KBM-7 (cell line): ENCODE measurements at places on chromosomes 2 and 18.

GRCh38 chr18:32530947-32531651 lies 60.4 kb upstream of the GAREM1 start:
- DNase-seq: peak; percentile 28

DNA sequence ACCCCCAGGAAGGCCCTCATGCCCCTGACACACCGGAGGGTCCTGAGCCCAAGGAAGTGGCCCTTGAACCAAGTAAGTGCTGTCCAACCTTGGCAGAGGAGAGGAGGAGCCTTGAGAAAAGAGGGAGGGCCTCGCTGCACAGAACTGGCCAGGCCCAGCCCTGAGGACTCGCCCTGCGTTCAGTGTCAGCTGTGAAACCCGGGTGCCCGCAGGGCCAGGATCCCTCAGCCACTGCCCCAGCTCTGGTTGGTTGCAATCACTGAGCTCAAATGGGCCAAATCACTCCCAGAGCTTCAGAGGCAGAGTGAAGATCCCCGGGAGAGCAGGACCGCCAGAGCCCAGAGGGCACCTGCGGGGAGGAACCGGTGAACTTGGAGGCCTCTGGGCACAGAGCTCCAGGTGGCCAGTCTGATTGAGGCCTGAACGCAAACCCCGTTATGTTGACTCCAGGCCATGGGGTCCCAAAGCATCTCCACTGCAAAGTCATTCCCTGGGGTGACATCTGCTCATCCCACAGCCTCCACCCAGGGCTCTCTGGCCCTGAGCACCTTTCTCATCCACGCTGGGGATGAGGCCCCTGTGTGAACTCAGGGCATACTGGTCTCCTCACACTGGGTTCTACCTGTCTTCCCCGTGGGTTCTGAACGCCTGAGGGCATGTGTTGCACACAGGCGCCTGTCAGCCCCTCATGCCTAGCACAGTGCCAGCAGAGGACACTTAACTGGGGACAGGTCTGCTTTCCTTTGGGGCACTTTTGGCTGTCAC lies 11.9 kb downstream of the GBX2 start:
- DNase-seq: no peak

- no peak for DNase-seq
These were observed 60.7 kb downstream of the ACVR1 start for GRCh38 chr2:157815421-157815820.

DNA sequence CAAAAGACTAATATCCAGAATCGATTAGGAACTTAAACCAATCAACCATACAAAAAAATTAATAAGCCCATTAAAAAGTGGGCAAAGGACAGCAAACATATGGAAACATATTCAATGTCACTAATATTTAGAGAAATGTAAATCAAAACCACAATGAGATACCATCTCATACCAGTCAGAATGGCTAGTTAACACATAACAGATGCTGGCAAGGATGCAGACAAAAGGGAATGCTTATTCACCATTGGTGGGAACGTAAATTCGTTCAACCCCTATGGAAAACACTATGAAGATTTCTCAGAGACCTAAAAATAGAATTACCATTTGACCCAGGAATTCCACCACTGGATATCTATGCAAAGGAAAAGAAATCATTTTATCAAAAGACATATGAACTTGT lies 468.2 kb upstream of the ST6GAL2 start:
- DNase-seq: no peak

GRCh38 chr2:161246281-161246680 lies 61.9 kb upstream of the PSMD14 start:
- DNase-seq: no peak

DNA sequence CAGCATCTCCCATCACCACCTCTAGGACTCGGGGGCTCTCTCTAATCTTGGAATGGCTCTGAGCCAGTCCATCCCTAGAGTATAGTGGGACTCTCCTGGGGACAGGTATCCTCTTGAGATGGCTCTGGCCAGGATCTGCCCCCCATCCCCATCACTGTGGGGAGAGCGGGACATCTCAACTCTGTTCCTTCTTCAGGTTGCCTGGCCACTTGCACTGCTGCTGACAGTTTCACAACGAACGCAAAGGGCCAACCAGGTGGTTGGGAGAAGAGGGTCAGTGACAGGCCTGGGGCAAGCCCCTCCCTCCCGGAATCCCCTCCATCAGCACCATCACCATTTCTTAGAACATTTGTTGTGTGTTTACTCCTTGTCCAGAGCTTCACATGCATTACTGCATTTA lies 62.6 kb downstream of the CIB4 start:
- no peak for DNase-seq

DNA sequence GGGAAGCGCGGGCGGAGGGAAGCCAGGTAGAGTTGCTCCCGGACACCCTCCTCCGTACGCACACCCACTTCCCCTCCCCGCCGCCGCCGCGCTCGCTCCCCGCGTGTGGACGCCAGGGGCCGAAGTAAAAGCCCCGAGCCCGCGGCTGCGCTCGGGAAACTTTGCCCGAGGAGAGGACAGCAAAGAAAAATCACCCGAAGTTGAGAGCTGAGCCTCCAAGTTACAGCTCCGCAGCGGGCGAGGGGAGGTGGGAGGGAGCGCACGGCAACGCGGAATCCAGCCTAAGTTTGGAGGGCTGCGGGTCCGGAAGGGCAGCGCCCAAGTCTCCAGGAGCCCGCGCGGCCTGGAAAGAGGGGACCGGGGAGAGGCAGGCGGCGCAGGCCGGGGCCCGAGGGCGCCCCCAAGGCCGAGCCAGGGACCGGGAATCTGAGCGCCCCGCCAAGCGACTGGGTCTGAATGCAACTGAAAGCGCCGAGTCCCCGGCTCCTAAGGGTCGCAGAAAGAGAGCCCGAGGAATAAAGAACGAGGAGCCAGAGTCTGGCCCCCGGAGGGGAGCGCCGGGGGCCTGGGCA lies 706 bp upstream of the BCL11A start:
- DNase-seq: peak; percentile 76

- DNase-seq: no peak
These were observed 23.7 kb downstream of the LBH start for GRCh38 chr2:30255026-30255425.

- DNase-seq: no peak
These were observed 101.6 kb upstream of the TEX51 start for GRCh38 chr2:126796931-126797621.

DNA sequence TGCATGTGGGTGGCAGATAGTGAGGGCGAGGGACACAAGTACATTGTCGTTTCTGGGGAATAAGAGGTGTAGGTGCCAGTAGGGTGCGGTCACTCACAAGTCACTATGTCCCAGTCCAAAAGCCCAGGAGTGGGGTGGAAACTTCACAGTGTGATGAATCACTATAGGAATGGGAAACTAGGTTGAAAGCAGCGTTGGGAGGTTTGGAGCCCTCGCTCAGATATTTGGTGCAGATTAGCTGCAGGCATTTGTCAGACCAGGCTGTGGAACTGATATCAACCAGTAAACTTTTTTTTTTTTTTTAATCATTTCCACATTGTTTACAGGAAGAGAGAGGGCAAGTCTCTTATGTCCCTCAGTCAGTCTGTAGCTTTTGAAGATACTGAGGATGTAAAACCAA lies 121.8 kb downstream of the CERS6 start:
- DNase-seq: no peak

DNA sequence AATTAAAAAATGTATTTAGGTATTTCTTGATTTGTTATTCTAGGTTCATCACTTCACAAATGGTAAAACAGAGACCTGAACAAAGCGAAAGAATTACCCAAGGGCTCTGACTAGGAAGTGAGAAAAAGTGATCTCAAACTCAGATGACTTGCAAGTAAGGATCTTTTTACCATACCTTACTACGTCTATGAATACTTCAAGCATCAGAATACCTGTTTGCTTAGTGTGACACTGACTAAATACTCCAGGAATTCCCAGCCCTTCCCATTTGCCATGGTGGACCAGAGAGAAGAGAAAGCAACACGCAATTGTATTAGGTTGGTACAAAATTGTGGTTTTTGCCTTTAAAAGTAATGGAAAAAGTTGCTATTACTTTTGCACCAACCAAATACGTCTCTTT lies 35.8 kb upstream of the FIGN start:
- no peak for DNase-seq

DNA sequence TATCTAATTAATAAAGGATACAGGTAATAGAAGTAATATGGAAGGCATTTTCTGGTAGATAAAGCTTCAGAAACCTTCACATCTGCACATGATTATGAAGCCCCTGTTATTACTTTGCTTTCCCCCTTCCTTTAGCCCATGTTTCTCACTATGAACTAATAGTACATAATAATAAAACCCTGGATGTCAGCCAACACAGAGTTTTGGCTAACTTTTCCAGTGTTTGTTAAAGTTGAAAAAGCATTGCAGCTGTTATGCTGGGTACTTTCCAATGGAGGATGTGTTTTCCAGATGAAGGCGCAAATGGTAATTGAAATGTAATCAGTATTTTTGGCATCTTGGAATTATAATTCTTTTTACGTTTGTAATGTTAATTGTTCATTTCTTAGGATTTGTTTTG lies 43.5 kb downstream of the SPTBN1 start:
- DNase-seq: no peak

DNA sequence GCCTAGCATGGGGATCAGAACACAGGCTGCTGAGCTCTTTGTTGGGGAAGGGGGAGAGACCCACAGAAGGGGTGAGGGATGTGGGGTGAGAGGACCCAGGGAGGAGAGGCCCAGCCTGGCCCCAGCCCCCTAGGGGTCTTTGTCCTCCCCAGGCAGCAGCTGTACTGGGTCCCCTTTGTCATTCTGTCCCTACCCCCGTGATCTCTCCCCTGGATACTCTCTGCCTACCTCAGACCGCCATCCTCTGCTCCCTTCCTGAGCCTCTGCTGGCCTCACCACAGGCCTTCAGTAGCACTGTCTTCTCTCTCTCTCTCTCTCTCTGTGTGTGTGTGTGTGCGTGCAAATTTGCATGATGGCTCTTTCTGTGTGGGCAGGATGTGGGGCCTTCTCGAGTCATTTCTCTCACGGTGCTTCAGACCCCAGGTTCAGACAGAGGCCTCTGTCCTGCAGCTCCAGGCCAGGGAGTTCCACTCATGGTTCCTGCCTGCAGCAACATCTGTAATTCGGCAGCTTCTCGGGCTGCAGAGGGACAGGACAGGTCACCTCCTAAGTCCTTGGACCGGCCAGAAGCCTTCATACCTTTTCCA lies 1.4 kb downstream of the PSD4 start:
- DNase-seq: peak; percentile 60

DNA sequence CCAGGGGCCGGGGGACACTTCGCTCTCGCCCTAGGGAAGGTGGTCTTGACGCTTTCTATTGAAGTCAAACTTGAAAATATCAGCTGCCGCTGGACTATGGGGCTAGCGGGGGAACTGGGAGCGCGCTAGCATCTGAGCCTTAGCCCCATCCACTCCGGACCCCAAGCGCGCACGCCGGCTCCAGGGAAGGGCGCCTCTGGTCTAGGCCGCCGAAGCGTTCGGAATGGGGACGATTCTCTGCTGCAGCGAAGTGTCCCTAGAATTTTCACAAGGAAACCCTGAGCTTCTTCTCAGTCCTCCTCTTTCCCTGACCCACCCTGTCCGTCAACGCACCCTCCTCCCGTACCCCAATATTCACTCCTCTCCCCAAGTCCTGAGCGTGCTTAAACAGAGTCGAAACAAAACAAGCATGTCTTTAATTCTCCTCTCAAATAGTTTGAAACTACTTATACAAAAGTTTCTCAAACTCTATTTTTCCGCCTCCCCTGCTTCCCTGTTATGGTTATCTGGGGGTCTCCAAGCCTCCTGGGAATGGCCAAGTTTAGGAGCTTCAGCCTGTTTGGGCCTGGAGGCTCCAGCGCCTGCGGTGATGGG lies 5.0 kb downstream of the RAX start:
- DNase-seq: no peak

DNA sequence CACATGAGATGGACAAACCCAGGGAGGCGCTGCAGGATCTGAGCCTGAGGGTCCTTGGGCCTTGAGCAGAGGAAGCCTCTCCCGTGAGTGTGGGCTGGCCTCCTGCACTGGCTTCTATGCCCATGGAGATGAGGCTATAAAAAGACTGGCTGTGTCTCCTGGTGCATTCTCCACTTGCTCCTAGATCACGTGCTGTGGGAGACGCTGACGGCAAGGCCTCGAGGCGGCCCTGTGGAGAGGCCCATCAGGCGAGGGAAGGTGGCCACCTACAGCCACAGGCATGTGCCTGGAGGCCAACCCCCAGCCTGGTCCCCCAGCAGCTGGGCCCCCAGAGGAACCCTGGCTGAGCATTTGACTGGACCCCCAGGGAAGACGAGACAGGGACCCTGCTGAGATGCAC lies 198.9 kb downstream of the TWIST2 start:
- no peak for DNase-seq
